ENCODE measurements at places on chromosomes 7 and 10.

GRCh38 chr10:116029826-116030225, 243.2 kb downstream of the GFRA1 start:
- no peak for DNase-seq

GRCh38 chr7:48067475-48067874, 21.6 kb upstream of the UPP1 start:
- DNase-seq = no peak

GRCh38 chr10:59234816-59235429, 58.5 kb downstream of the PHYHIPL start:
- peak; percentile 3 for DNase-seq

GRCh38 chr10:99782447-99783286, at the start of gene ABCC2:
Gene ABCC2 (plus strand): TSS chr10:99782640. CDS start chr10:99782845, 205 bp downstream.
- no peak for DNase-seq

GRCh38 chr10:106147021-106147420, 1017.5 kb downstream of the SORCS1 start:
- DNase-seq = no peak
